ENCODE measurements at places on chromosomes 7 and 10. TPM values are rescaled to one million over a fixed set of nuclear protein-coding genes. Genes with fewer than 3 reads are reported as not detected.

The ITGA8 gene
- total RNA-seq: not detected

GRCh38 chr7:127594490-127594889 is 954 bp downstream of the FSCN3 start:
- no peak for DNase-seq
- peaks cover 10% of the 10 kb centered on the region for H3K36me3 ChIP-seq
- no peak overlapping the region for H3K4me3 ChIP-seq
- H3K27me3 ChIP-seq: no peaks in the 10 kb centered on the region
- H3K4me1 ChIP-seq: peaks cover 1% of the 10 kb centered on the region
- no peak overlapping the region for H3K27ac ChIP-seq

DNA sequence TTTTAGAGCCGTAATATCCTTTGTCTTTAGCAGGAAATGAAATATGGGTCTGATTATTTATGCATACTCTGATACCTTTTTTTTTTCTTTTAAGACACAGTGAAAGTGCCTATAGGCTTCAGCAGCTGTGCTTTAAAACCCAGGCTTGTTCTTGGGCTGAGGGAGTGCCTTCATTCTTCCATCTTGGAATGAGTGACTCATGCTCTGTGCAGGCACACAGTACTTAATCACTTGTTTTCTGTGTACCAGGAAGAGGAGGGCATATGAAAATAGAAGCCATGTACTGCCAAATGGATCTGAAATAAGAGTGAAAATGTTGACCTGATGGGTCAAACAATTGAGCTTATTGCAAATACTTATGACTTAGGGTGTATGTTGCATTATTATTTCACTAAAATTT is 12.0 kb downstream of the INPP5F start:
- H3K4me1 ChIP-seq: peaks cover 26% of the 10 kb centered on the region
- H3K27me3 ChIP-seq: no peaks in the 10 kb centered on the region
- peak overlapping the region; percentile 35 for H3K27ac ChIP-seq
- no peaks in the 10 kb centered on the region for H3K36me3 ChIP-seq
- H3K4me3 ChIP-seq: no peak overlapping the region
- DNase-seq: peak; percentile 78

DNA sequence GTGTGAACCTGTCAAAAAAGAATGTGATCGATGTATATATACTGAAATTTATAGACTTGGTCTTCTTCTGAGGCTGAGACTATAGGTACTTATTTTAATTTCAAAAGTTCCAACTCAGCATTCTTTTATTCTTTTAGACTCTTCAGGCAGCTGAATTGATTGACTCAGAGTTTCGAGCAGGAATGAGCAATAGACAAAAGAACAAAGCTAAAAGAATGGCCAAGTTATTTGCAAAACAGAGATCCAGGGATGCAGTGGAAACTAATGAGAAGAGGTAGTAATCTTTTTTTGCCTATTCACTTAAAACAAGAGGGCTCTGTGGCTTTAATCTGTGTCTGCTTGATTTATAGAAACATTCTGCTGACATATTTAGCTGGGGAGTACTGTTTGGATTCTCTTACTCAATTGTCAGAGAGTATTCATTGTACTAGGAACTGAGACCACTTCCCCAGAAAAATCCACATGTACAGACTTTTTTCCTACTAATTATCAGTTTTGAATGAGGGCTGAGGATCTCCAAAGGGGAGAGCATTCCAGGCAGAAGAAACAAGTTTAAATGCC is 30.1 kb downstream of the BTAF1 start:
- no peak overlapping the region for H3K4me3 ChIP-seq
- peaks cover 40% of the 10 kb centered on the region for H3K36me3 ChIP-seq
- H3K4me1 ChIP-seq: peaks cover 17% of the 10 kb centered on the region
- no peaks in the 10 kb centered on the region for H3K27me3 ChIP-seq

The PON1 gene
- not detected for total RNA-seq

GRCh38 chr7:1907751-1908365 is 237.8 kb downstream of the ELFN1 start:
- no peak overlapping the region for H3K27ac ChIP-seq
- H3K27me3 ChIP-seq: no peaks in the 10 kb centered on the region
- DNase-seq: no peak

The TNS3 gene
- total RNA-seq: 72.3 TPM

GRCh38 chr7:23332193-23332592 is 33.1 kb downstream of the MALSU1 start:
- H3K4me3 ChIP-seq: no peak overlapping the region
- peaks cover 35% of the 10 kb centered on the region for H3K4me1 ChIP-seq

DNA sequence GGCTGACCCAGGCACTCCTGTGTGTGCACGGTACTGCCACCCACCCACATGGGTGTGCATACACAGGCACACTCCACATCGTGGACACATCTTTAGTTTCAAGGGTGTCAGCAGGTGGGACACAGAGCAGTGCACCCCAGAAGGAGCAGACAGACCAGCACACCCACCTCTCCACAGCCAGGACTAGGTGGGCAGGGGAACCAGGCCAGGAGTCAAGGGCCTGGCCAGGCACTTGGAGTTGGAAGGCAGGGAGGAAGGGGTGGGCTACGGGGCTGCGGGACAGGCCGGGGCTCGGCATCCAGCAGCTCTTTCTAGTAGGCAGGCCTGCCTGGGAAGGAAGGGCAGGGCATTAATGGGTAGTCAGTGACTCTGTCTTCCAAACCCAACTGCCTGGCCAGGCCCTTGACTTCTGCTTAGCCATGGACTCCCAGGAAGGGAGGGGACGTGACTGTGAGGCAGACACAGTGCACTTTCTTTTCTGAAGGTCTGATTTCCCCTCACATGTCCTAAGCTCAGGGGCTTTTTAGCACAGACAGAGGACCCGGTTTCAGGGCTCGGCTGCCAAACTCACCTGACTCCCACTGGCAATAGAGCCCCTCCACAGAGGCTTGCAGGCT is 14.6 kb downstream of the RASGEF1A start:
- H3K27ac ChIP-seq: no peak overlapping the region
- DNase-seq: no peak
- no peaks in the 10 kb centered on the region for H3K4me1 ChIP-seq
- H3K36me3 ChIP-seq: no peaks in the 10 kb centered on the region
- H3K27me3 ChIP-seq: no peaks in the 10 kb centered on the region

The CALHM2 gene
- 1.3 TPM for total RNA-seq

The GLI3 gene
- total RNA-seq: 9.6 TPM

GRCh38 chr10:86062647-86063145 is 303.9 kb downstream of the GRID1 start:
- H3K27ac ChIP-seq: no peak overlapping the region
- H3K4me1 ChIP-seq: no peaks in the 10 kb centered on the region
- H3K27me3 ChIP-seq: no peaks in the 10 kb centered on the region
- H3K36me3 ChIP-seq: no peaks in the 10 kb centered on the region
- no peak overlapping the region for H3K4me3 ChIP-seq

DNA sequence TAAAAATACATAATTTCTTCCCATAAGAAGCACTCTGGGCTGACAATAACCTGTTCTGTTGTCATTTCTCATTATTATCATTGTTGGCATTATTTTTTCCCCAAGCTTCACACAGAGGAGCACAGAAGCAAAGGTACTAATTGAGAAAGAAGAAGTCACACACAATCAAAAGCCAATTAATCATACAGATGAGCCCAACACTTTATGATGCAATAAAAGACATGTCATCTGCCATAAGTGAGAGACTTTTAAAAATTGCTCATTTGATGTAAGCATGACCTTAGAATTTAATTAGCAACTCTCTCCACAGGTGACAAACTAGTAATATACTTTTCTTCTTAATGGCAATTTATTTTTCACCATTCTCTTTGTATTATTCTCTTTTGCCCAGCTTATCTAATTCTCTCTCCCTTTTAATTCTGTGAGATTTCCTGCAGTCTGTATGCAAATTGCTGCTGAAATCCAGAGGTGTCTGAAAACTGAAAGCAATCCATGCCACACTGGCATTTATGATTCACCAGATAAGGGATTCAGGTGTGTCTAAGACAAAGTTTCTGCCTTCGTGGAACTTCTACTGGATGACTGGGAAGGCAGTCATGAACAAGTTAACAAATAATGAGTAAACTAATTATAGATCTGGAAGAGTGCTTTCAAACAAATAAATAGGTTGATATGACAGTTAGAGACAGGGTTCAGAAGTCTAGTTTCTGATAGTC is 203.5 kb downstream of the CHCHD3 start:
- peak; percentile 5 for DNase-seq
- no peak overlapping the region for H3K4me3 ChIP-seq
- H3K4me1 ChIP-seq: no peaks in the 10 kb centered on the region
- no peak overlapping the region for H3K27ac ChIP-seq
- H3K27me3 ChIP-seq: no peaks in the 10 kb centered on the region

DNA sequence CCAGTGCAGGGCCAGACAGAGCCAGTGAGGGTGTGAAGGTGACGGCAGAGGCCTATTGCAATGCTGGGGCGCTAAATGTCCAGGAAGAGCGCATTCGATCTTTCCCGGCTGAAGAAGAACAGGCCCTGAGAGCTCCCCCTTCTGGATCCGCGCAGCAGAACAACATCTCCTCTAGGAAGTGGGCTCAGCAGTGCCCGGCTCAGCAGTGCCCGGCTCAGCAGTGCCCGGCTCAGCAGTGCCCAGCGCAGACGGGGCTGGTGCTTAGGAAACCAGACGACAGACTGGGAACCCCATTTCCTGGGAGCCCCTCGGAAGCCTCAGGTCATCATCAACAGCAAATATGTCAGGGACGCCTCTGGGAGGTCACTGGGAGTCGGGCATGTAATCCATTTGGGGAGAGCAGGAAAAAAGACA is 4.7 kb upstream of the NOS3 start:
- peaks cover 12% of the 10 kb centered on the region for H3K27me3 ChIP-seq
- DNase-seq: peak; percentile 64
- no peaks in the 10 kb centered on the region for H3K36me3 ChIP-seq
- no peak overlapping the region for H3K27ac ChIP-seq

DNA sequence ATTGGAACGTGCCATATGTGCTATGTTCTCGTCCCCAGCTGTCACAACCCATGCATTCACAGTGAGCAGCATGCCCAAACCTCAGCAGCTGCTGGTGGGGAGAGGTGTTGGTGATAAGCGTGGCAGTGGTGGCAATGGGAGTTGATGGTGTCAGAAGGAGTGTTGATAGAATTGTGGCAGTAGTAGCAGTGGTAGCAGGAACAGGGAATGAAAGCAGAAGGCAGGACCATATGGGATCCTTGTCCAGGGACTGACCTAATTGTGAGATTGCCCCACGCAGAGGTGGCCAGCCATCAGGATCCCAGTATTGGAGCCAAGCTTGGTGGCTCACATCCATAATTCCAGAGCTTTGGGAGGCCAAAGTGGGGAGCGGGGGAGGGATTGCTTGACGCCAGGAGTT is 276.3 kb downstream of the GALNT17 start:
- no peaks in the 10 kb centered on the region for H3K36me3 ChIP-seq
- H3K27ac ChIP-seq: no peak overlapping the region
- no peak for DNase-seq

The RSPH10B gene
- total RNA-seq: not detected

GRCh38 chr7:81534996-81535395 is 234.9 kb downstream of the HGF start:
- H3K36me3 ChIP-seq: no peaks in the 10 kb centered on the region
- no peaks in the 10 kb centered on the region for H3K4me1 ChIP-seq
- H3K27me3 ChIP-seq: no peaks in the 10 kb centered on the region
- DNase-seq: no peak
- no peak overlapping the region for H3K27ac ChIP-seq

Measured in PC-3 (cell line).